ENCODE measurements at places on chromosomes 6 and 20.
A peak's percentile ranks its signal among the peaks of the same experiment; 100 is the strongest.

GRCh38 chr6:85460921-85461797, 11.3 kb downstream of the NT5E start:
- no peak for DNase-seq

DNA sequence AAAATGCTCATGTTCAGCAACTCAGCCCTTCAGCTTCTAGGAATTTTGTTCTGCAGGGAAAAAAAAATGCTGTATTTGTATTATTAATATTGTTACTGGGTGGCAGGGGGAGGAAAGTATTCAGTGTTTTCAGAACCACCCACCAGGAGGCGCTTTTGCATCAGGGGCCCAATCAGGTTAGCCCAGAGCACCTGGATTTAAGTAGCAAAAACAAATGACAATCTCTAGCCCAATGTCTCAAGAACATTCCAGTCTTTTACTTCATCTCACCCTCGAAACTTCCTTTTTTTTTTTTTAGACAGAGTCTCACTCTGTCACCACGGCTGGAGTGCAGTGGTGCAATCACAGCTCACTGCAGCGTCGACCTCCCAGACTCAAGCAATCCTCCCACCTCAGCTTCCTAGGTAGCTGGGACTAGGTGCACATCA, 635 bp upstream of the C20orf203 start:
- DNase-seq: peak; percentile 45

DNA sequence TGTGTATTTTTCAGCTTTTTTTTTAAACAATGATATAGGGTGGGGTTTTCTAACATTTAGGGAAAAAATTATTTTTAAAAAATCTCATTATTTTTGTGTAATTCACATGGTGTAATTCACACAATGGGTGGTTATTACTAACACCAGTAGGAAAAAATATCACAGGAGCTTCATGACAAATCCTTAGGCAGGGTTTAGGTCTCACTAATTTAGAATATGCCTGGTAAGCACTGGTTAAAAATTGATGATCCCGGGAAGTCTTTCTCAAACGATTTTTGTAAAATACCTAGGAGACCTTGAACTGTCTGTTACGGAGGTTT, 29.5 kb upstream of the ZNF217 start:
- DNase-seq: no peak

- no peak for DNase-seq
Observed at GRCh38 chr20:57663241-57663640, 43.0 kb upstream of the ZBP1 start.

DNA sequence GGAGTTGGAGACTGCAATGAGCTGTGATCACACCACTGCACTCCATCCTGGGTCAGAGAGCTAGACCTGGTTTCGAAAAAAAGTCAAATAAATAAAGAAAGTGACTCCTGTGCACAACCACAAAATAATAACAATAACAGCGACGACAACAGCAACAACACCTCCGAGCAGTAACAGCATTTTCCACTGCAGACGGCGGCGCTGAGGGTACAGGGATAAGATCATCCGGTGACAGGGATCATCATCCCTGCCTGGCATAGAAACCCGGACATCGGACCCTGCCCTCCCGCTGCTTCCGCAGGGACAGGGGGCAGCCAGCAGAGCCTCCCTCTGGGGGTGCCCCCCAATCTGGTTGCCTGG, 11.5 kb downstream of the SRXN1 start:
- DNase-seq: no peak

GRCh38 chr6:169292338-169293124, 38.9 kb upstream of the THBS2 start:
- no peak for DNase-seq

GRCh38 chr20:55778796-55779195, 226.5 kb downstream of the CBLN4 start:
- DNase-seq: no peak

DNA sequence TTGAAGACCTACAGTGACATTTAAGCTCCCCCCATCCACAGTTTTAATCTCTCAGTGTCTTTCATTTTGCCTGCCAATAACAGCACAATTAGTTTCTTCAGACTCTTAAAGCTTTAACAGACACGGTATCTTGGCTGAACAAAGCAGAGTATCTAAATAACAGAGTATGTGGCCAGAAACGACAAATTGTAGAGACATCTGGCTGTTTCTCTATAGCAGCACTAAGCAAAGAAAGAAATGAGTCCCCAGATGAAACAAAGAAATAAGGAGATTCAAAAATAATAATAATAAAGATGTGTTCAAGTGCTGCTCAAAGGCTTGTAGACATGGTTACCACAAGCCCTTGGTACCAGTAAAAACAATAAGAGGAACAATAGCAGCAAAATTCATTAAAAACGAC, 97.8 kb upstream of the HDAC2 start:
- no peak for DNase-seq

DNA sequence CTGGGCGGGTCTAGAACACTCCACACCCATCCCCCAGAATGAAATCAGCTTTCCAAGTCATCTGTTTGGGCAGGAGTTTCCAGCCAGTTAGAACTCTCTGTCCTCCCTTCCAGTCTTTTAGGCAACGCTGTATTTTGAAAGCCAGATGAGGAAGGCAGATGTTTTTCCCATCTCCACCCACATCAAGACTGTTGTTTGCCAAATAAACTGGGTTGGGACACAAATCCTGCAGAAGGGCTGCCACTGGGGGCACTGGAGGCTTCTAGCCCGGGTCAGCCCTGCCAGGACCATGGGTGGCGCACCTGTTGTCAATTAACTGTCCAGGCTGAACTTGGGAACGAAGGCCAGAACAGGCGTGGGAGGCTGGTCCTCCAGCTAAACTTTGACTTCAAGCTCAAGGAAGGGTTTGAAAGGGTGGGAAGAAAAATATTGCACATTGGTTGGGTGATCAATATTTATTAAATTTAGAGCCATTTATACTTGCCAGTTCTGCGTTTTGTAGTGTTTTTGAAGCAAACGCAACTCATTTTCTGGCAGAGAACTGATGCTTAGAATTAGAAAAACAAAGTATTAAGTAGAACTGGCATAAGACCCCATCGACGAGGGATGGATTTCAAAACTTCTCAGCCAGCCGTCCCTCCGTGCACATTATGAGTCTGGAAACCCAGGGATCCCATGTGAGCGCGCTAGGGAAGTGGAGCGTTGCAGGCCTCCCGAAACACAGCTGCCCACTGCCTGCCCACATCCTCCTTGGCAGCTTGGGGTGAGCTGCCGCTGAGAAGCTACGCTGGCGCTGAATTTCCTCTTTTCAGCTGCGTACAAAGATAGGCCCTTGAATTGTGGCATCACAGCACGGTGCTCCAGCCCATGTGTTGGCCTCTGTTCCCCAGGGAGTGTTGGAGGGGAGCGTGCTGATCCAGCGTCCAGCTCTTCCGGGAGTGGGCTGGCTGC, 297.4 kb downstream of the QKI start:
- no peak for DNase-seq

- no peak for DNase-seq
Observed at GRCh38 chr6:7914311-7914710, 3.7 kb upstream of the TXNDC5 start.

DNA sequence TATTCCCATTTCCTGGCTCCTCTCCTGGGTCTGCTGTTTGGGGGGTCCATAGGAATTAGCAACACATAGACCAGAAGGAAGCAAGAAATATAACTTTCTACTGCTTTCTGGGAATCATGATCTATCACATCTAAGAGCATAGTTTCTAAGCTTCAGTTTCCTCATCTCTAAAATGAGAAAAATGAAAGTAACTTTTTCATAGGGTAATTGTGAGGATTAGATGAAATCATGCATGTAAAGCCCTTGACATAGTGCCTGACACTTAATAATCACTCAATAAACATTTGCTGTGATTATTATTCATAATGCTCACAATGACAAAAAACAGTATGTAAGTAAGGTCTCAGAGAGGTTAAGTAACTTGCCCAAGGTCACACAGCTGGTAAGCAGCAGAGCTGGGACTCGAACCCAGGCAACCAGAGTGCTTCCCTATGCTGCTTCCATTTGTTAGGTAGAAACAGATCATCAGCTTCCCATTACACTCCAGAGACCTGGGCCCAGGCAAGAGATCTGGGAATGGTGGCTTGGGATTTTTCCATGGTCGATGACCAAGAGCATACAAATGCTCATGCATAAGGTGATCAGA, 86.6 kb upstream of the MAFB start:
- DNase-seq: no peak

DNA sequence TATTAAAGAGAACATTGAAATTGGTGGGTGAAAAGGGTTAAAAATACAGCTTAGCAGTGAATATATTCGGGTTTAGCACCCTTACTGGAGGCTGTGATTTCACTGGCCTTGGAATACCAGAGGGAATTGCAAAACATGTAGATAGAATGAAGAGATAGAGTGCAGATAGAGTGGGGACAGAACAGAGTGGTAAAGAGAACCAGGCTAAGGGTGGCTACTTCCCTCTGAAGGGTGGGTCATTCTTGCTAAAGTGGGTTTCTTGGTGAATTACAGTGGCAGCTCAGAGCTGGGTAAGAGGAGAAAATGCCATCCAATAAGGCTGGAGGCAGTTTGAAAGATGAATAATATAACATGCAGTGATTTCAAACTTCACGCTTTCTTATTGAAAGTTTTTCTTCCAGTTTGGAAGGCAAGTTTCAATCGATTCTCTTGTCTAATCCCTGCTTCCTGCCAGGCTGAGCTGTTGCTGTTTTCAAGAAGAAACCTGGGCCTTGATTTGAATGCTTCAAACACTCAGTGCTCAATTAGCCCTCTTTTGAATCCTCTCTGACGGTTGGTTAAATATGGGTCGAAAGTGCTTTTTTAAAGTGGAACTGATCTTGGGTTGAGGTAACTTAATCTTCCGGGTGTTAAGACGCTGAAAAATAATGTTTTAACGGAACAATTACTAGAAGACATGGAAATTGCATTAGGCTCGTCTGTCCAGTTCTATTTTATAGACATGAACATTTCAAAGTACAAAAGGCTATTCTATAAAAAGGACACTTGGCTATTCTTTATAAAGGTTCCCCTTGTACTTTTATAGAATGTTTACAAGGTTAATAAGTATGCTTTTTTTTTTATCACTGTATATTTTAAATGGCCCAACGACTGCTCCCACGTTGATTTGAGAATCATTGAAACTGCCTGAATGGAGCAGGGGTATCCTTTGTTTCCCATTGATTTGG, 203.3 kb downstream of the BCAS1 start:
- no peak for DNase-seq

DNA sequence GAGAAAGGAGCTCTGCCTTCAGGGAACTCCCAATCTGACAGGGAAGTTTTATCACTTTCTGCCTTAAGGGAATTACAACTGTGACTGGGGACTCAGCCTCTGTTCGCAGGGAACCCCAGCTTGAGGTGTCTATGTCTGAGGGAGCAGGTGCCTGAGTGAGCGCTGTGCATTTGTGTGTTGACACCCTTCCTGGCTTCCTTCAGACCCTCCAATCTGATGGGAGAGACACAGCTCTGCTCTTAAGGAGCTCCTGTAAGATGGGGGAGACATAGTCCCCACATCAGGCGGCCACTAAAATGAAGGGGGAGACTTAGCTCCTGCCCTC, 62.3 kb downstream of the MRPL14 start:
- no peak for DNase-seq

GRCh38 chr6:4889701-4890100, 113.5 kb downstream of the CDYL start:
- no peak for DNase-seq

DNA sequence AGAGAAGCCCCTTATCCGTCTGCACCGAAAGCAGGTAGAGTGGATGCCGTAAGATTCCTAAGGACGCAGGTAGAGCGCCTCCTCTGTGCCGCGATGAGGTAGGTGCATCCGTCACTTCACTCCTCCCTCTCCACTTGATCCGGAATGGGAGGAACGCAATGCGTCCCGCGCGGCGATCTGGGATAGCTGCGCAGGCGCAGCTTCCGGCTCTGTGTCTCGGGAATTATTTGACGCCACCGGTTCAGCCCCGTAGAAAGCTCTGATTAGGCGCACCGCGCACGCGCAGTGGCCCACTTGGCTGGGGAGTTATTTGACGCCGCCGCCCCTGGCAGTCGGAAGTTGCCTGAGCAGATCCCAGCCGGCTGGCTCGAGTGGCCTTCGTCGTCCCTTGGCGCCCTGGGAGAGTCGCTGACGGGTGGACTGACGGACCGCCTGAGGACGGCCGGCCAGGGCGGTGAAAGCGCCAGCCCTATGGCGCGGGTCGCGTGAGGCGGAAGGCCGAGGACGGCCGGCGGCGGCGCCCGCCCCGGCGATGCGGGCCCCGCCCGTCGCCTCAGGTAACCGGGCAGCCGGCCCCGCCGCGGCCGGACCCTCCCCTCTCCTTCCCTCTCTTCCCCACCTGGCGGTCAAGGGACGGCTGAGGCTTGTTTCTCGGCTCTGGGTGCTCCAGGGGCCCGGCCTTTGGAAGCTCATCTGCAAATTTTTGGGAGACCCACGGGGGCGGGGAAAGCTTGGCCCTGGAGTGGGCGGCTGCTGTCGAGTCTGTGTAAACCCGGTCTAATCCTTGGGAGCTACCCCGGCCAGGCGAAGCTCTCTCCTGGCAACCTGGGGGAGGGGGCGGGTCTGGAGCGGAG, at the start of gene RALGAPB:
Gene RALGAPB (plus strand): TSS at position 331 of the 854 bp plus-strand sequence. CDS start 15,590 bp downstream, outside the sequence.
- peak; percentile 97 for DNase-seq

GRCh38 chr6:133240511-133241085, 559 bp upstream of the EYA4 start:
- DNase-seq: no peak

GRCh38 chr6:23647045-23647444, 479.0 kb upstream of the NRSN1 start:
- DNase-seq: no peak

DNA sequence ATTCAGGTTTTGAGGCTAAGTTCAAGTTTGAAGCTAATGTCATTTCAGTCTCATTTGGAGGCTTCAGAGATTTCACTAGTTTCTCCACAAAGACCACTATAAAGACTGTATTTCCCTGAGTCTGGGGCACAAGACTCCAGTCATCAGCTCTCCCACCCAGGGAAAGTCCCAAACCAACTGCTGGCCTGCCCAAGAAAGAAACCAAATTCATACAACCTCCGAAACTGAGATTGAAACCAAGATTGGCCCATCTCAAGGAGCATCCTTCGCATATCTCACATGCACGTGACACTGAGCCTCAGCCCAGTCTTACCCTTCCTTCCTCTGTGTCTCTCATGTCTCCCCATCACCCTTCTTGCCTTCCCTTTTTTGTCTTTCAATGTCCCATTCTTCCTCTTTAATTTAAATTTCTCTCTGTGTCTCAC, 3.5 kb upstream of the LTA start:
- no peak for DNase-seq

- DNase-seq: no peak
Observed at GRCh38 chr6:56551409-56552120, 91.1 kb downstream of the DST start.

- no peak for DNase-seq
Observed at GRCh38 chr6:80488190-80488589, 381.7 kb downstream of the BCKDHB start.

DNA sequence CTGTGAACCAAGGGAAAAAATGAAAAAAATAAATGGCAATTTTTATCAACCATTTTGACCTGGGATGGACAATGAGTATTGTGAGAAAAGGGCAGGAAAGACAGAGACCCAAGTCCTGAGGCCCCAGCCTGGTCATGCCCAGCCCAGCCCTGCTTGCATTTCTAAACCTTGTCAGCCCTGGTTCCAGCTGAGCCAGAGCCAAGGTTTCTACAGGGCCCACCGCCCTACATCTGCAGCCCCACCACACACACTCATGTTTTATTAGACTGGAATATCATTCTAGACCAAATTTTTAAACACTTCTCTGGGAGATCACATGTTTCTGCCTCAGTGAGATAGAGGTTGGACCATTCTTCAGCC, 667 bp upstream of the CST9L start:
- no peak for DNase-seq

GRCh38 chr6:134322216-134322615, 4.3 kb upstream of the SGK1 start:
- DNase-seq: no peak

Data from stimulated activated CD4-positive, alpha-beta T cell treated with anti-CD3 and anti-CD28 coated beads, TNF-alpha, amount 100 ng/mL, for 1 hour (primary cell).